Midbrain (tissue), 1 donor: ENCODE measurements at places on chromosomes 1 and 21.
A peak's percentile ranks its signal among the peaks of the same experiment; 100 is the strongest.

- DNase-seq, result no peak
These were observed 88.4 kb downstream of the ADARB1 start for GRCh38 chr21:45162809-45163208.

DNA sequence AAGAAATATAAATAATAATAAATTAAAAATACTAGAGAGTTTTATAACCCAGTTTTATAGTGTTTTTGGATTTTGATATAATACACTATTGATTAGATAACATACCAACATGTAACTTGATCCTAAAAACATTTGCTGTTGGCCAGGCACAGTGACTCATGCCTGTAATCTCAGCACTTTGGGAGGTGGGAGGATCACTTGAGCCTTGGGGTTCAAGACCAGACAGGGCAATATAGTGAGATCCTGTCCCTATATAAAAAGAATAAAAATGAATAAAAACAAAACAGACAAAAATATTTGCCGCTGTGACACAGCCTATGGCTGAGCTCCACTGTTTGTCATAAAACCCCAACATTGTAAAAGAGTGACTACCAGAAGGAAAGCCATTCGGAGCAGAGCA, 26.1 kb downstream of the VPS13D start:
- DNase-seq, result no peak

DNA sequence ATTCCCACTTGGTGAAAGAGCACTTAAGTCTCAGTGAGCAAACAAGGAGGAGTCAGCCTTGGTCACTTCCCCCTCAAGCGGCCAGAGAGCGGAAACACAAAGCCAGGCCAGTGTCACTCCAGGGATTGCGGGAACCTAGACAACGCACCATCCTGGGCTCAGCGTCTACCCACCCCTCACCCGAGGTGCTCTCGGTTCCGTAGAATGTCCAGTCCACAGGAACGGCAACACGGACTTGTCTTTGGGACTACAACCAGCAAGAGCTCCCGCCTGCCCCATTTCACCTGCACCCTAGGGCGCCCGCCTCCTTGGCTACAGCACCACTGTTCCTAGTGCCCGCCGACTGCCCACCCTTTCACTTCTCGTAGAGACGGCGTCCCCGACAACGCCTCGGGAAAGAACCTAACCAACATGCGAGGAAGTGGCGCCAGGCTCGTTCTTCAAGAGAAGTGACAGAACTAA, 509 bp downstream of the GDAP2 start:
- DNase-seq, result peak; percentile 48

- no peak for DNase-seq
These were observed 535.8 kb upstream of the DAB1 start for GRCh38 chr1:57959531-57960241.

- no peak for DNase-seq
These were observed 2.6 kb upstream of the LDLRAP1 start for GRCh38 chr1:25540750-25541342.

DNA sequence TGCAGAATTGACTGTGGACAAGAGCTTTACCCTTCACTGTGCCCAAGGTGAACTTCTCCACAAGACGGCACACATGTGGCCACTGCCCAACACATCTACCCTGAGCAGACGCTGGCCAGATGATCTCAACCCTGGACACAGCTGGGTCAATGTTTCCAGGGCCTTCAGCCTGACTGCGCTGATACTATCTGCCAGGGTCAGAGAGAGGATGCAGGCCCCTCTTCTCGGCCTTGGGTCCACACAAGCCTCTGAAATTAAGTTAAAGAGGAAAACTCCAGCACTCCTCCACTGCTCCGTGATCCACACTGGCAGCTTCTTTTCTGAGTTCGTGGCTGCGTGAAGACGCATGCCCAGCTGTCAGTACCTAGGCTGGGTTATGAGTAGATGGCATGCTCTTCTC, 58.1 kb downstream of the GLIS1 start:
- DNase-seq, result no peak

GRCh38 chr1:101030881-101031280, 5.3 kb upstream of the DPH5 start:
- no peak for DNase-seq

DNA sequence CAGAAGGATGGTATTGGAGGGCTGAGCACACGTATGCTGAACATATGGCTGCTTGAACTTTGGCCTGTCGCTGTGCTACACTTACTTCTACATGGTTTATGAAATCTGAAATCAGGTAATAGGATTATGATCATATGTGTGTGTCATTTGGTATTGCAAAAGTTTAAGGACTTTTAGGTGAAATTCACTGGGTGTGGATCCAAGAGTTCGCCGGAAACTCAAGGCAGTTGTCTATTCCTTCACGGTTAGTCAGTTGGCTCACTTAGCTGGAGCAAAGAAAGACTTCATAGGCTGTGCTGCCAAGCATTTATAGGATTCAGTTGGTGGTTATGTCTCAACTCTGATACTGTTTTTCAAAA, 927 bp downstream of the UAP1 start:
- no peak for DNase-seq

DNA sequence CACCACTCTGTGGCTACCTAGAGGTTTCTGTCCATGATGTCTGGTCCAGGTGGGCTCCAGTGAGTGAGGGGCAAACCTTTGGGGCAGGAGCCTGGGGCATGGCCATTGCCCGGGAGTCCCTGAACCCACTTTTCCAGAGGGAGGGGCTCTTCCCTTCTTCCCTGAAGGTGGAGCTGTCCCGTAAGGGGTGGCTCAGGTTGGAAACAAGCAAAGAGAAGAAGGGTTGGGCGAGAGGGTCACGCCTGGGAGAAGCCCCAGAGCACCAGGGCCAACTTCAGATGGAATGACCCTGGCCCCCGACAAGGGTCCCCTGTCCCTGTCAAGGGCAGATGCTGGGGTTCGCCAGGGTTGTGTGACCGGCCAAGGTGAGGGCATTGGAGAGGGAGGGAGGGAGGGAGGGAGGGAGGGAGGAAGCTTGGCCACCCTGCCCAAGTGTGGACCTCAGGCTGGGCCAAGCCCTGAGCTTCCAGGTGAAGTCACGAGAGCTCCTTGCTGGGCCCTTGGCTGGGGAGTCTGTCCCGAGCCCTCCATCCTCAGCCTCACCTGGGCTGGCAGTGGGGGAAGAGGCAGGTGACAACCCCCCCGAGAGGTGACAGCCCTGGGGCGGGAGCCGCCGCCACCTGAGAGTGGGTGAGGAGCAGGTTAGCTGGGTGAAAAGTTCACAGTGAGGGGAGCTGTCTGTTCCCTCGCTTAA, 69.6 kb downstream of the DHRS3 start:
- no peak for DNase-seq

GRCh38 chr1:240420766-240421165, 191.2 kb downstream of the GREM2 start:
- no peak for DNase-seq

DNA sequence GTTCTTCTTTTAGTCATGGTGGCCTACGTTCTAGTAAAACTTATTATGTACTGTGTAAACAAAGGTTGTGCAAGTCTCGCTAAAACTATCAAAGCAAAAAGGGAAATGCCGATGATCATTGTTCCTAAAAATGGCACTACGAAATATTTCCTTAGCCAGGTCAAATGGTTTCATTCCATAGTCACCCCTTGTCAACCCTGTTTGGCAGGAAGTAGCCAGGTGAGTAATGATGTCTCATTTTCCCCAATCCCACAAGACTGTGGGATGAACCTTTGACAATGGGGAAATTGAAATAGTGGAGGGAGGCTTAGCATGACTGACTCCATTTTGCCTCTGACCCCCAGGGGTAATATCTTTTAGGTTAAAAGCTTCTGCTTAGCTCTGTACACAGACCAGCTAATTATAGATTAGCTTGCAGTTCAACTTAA, 5.6 kb upstream of the REN start:
- no peak for DNase-seq

- DNase-seq, result no peak
These were observed 36.3 kb downstream of the DAP3 start for GRCh38 chr1:155725142-155725541.
